HCEC 1CT (cell line): ENCODE measurements at places on chromosomes 7 and 10.

- no peak for DNase-seq
Measured at GRCh38 chr10:37701781-37702493, 155.5 kb downstream of the ZNF248 start.

DNA sequence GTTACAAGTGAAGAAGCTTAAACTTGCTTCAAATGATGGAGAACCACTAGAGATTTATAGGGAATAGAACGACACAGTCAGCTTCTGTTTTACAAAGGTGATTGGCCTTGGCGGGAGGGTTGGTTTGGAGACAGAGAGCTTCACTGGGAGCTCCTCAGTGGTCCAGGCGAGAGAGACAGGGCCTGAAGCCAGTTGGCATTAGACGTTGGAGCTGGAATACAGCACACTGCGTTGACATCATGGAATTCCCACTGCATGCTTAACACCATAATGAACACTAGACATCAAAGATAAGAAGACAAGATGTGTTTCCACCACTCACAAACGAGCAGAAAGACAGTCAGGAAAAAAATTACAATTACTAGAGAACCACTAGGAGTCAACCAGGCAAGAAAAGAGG is 67.8 kb downstream of the TBXAS1 start:
- no peak for DNase-seq

GRCh38 chr7:41955893-41956675 is 253.2 kb upstream of the INHBA start:
- peak; percentile 98 for DNase-seq

- no peak for DNase-seq
Measured at GRCh38 chr7:73703757-73704639, 15.5 kb downstream of the STX1A start.

GRCh38 chr7:86775203-86775602 is 131.5 kb downstream of the GRM3 start:
- DNase-seq: no peak

DNA sequence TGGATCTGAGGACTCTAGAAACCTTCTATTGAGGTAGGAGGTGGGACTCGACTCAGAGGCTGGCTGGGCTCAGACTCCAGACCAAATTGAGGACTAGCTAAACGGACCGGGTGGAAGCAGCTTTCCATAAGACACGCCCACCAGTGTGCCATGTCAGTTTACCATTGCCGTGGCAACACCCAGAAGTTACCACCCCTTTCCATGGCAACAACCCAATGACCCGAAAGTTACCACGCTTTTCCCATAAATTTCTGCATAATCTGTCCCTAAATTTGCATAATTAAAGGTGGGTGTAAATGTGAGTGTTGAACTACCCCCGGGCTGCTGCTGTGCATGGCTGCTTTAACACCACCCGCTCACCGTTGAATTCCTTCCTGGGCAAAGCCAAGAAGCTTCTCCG is 58.9 kb downstream of the MICALL2 start:
- DNase-seq: no peak

DNA sequence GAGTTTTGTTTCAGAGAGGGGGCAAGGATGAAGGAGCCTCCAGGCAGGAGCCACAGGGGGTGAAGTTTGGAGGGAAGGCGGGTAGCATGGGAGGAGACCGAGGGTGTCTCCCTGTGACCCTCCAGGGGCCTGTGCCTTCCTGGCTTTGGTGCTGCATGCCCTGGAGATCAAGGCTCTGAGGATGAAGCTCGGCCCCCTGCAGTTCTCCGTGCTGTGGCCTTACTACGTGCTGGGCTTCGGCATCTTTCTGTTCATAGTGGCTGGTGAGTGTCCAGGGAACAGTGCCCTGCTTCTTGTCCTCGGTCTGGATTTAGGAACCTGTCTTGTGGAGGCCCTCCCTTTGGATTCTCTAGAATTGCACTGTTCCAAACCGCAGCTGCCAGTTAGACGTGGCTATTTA is 9.2 kb upstream of the ZSCAN25 start:
- no peak for DNase-seq

GRCh38 chr7:1368184-1368681 is 91.0 kb downstream of the MICALL2 start:
- DNase-seq: no peak

DNA sequence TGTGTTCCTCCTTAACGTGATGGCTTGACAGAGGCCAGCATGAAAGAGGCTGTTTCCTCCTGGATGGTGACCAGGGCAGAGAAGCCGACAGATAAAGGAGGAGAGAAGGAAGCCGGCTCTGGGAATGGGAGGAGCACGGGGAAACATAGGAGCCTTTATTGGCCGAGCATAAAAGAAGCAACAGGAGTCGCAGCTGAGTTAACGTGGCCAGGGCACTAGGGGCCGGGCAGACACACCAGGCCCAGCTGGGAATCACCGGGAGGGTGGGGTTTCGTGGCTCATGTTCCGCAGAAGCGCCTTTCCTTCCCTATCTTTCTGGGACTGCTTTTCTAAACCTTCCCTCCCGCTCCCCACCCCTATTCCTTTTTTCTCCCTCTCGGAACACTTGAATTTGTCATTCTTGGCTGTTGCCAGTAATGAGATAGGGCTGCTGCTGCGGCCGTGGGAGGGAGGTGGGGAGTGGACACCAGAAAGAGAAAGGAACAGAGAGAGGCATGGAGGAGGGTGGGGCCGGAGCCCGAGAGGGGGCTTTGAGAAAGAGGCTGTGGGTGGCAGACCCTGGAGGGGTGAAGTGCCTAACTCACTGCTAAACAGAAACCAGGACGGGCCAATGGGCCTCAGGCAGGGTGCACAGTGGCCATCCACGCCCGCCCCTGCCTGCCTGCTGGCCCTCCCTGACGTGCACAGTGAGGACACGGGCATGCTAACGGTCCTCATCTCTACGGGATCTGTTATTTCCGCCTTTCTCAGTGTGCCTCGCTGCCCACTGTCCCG is 65.2 kb downstream of the COL13A1 start:
- peak; percentile 73 for DNase-seq

DNA sequence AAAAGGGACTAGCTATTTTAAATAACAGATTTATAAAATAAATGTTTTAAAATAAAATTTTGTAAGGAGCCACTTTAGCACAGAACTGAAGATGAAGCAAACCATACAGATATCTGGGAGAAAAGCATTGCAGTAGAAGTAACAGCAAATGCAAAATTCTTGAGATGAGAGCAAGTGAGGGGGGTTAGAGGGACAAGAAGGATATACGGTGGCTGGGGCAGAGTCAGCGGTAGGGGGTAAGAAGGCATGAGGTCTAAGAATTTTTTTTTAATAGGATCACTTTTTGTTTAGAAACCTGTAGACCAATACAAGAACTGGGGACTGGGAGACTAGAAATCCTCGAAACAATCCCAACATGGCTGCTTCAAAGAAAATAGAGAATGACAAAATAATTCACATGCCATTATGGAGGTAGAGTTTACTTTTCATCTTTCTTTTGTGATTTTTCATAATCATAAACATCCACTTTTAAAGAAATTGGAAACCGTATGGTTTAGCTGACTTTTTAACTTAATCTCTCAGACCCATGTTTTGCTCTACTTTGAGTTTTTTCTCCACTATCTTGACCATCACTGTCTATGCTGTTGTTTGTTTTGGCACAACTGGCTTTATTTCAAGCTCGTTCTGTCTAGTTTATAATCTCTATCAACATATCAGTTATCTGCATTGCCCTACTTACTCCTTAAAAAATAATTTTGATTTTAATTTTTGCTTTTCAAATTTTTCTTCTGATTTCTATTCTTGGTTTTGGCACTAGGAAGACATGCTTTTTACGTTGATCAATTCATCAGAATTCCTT is 73.5 kb downstream of the KMT2C start:
- DNase-seq: no peak

- DNase-seq: no peak
Measured at GRCh38 chr7:149816794-149817193, 21.4 kb upstream of the ZNF862 start.

DNA sequence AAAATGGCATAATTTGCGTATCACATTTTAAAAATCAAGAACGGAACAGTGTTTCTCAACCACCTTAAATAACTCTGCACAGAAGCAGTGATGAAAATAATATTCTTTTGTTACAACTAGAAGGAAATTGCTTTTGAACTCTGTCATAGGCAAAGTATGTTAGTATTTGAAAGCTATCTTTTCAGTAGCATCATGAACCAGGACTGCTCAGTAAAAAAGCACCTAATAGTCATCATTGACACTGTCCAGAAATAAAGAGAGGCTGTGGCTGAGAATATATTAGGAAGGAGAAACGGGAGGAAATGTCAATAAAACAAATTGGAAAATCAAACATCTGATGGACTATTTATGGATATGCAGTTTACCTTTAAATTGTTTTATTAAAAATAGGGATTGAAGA is 237.2 kb upstream of the AKR1E2 start:
- no peak for DNase-seq

DNA sequence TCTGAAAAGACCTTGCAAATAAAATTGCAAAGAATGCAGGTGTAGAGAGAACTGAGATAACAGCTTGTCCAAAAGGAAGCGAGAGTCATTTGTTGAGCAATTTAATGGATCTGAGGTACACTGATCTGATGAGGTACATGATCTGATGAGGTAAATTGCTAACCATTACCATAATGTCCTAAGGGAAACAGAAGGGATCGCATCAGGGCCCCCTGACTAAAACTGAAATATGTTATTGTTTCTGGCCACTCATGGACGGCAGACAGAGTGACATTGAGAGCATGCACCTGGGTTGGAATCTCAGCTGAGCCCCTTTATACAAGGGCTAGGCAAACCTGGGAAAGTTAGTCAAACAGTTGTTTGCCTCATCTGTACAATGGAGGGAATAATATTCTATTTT is 15.8 kb upstream of the PAPSS2 start:
- no peak for DNase-seq

DNA sequence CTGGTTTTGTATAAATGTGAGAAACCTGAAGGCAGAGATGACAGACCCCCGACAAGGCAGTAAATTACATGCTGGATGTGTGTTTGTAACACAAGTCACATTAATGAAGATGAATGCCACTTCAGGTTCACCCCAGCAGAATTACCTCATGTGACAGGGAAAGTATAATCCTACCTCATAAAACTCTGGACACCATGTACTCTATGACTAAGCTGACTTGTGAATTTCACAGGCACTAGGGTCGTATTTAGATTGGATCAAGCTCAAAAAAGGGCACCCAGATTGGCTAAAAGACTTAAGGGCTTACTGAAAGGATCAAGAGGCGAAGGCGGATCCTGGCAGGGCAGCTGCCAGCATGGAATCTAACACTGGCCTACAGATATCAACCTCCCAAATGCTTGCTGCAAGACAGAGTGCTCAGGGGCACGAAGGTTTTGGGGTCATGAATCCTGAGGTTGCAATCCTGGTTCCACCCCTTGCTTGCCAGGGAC is 161.4 kb downstream of the PIP4K2A start:
- DNase-seq: peak; percentile 65

- peak; percentile 17 for DNase-seq
Measured at GRCh38 chr10:93062514-93063143, 2.0 kb downstream of the CYP26C1 start.

DNA sequence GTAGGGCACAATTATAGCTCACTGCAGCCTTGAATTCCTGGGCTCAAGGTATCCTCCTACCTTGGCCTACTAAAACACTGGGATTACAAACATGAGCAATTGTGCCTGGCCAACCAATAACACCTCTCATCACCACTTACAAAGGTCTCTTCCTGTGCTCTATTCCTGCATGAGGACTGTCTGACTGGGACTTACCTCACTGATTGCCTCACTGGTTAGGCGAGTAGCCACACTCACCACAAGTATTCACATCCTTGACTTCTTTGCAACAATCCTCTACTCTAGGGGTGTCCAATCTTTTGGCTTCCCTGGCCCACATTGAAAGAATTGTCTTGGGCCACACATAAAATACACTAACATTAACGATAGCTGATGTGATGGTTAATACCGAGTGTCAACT is 22.6 kb upstream of the PDIA4 start:
- peak; percentile 7 for DNase-seq

DNA sequence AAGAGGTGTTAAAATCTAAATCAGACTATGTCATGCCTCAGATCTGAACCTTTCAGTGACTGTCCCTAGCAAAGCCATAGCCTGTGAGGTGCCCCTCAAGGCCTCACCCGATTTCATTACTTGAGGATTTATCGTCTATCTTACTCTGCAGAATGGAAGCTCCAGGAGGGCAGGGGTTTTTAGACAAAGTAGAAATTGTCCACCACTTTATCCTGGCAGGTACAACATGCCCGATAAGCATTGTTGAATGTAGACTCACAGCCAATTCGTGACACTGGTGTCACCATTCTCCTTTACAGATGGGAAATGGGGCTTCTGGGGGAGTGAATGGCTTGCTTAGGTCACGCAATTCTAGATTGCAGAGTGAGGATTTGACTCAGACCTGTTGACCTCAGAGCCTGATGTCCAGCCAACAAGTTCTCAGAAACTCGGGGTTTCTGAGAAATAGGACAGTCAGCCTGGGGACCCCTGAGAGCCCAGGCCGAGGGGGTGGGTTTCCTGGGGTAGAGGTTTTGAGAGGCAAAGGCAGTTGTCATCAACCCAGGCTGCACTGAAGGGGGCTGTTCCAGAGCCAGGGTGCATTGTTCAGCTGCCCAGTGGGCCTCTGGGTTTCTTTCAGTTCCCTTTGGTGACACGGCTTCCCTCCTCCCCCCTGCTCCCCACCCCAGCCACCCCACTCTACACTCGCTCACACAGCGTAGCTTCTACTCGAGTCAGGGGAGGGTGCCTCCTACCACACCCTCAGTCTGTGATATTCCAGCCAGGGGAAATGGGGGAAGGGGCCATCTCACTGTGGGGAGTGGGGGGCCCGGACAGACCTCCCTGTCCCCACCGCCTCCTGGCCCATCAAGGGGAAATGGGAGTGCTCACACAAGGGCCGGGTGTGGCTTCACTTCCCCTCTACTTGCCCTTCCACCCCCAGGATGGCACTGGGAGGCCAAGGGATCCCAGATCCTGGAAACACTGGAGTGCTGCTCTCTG is 3.1 kb upstream of the IRF5 start:
- no peak for DNase-seq

DNA sequence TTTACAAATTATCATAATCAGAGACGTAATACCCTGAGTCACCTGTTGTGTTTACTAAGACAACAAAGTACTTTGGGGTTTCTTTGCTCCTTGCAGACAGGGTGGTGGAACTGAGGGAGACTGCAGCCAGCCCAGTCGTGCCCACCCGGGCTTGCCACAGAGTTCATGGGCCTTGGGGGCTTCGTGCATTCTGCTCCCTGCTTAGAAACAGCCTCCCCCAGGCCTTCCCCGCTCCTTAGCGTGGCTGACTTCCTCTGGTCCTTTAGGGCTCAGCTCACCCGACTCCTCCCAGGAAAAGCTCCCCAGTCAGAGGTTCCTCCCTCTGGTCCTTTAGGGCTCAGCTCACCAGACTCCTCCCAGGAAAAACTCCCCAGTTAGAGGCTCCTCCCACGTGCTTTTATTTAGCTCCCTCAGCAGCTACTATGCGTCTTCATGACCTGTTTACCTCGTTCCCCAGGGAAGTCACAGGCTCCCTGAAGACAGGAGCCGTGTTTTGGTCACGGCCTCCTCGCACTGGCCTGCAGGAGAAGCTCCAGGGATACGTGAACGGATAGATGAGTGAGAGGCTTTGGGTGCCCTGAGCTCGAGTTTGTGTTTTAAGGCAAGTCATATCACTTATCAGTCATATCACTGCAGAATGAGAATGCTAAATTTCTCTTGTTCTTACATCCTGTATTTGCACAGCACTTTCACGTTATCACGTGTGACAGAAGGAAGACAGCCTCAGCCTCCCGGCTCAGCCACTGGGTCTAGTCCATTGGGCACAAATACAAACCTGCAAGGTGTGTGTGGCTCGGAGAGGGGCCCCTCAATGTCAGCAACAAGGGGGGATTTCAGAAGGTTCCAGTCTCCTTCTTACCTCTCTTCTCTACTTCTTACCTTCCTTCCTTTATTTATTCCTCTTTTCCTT is 52.7 kb upstream of the VIPR2 start:
- DNase-seq: no peak

GRCh38 chr10:79149662-79150443 is 81.1 kb downstream of the ZMIZ1 start:
- DNase-seq: peak; percentile 80
